ENCODE measurements at places on chromosomes 5 and 9.
A peak's percentile ranks its signal among the peaks of the same experiment; 100 is the strongest.

GRCh38 chr5:68740226-68740910 lies 353.4 kb upstream of the SLC30A5 start:
- DNase-seq: no peak

DNA sequence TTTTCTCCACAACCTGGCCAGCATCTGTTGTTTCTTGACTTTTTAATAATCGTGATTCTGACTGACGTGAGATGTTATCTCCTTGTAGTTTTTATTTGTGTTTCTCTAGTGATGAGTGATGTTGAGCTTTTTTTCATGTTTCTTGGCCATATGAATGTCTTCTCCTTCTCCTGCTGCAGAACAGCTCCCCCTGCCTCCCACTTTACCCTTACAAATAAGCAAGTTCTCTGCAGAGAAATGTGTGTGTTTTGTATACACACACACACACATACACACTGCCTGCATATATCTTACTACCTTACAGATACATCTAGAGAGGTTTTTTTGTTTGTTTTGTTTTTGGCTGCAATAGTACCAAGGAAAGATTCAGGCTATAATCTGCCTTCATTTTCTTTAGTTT lies 88.7 kb upstream of the PHF24 start:
- DNase-seq: peak; percentile 10

DNA sequence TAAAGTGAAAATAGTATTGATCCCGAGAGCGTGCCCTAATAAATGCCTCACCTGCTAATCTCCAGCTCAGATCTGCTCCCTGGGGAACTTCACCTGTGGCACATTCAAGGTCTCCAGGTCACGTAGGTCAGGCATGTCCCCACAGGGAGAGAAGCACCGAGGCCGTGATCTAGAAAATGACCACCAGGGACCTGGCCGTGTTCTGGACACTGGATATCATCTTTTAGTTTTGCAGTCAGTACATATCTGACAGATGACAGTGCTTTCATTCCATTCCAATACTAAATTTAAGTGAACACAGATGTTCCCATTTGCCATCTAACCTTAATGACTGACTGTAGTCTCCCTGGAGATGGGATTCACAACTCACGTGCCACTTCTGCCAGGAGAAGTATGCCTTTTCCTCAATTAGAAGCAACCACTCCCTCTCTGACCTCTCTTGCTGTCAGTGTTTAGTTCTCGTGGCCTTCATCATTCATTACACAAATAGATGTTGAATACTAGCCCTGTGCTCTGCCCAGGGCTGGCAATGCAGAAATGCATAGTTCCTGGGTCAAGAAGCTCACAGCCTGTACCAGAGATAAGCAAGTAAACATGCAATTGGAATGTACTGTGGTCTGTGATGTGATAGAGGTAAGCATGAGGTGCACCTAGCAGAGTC lies 276.5 kb downstream of the NTRK2 start:
- DNase-seq: no peak

DNA sequence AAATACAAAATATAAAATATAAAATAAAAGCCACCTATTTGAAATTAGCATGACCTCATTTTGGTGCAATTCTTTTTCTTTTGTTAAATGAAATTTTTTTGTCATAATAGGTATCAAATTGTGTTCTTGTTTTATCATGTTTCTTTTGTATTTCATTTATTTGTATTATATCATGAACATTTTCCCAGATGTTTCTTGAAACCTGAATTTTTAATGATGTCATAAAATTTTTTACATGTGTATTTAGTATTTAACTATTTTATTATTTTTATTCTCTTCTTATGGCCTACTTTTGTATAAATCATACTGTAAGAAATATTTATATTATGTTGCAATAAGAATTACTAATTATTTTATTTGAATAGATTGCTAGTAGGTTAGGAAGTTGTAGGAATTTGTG lies 361.7 kb downstream of the TMEM161B start:
- DNase-seq: no peak

- DNase-seq: peak; percentile 69
Measured at GRCh38 chr9:32581512-32582143, 8.7 kb upstream of the NDUFB6 start.

DNA sequence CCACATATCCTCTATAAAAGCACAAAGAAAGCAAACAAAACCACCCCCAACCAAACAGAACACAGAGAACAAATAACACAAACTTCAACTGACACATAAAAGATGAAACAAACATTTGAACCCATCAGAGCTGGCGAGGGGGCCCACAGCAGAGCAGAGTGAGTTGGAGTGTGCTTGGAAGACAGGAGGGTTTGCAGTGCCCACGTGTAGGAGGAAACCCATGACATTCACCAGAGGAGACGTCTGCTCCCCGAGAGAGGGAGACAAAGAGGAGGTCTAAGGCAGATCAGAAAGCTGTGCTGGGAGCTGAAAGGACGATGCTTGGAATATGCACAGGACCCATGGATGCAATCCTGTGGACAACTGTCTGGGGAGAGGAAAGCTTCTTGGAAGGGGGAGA lies 27.0 kb downstream of the MRPL36 start:
- DNase-seq: no peak

GRCh38 chr5:172692981-172693380 lies 51.9 kb downstream of the NEURL1B start:
- no peak for DNase-seq

GRCh38 chr9:114238472-114238871 lies 83.1 kb downstream of the COL27A1 start:
- no peak for DNase-seq

DNA sequence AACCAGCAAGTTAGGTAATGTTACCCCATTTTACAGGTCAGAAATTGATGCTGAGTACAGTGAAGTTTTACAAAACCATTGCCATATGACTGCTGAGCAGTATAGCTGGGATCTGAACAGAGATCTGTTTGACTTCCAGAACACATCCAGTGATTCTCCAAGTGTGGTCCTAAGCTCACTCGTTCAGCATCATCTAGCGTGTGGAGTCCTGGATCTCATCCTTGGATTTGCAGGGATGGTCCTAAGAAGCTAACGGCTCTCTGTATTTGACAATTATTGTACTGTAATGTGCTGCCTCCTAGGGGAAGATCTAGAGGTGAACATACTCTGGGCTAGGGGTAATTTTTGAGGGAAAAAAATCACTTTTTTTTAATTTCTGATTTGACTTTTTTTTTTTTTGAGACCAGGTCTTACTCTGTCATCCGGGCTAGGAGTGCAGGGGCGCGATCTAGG lies 1.4 kb downstream of the SLC26A2 start:
- DNase-seq: peak; percentile 50

- no peak for DNase-seq
Measured at GRCh38 chr9:126232461-126232860, 94.2 kb upstream of the MVB12B start.

DNA sequence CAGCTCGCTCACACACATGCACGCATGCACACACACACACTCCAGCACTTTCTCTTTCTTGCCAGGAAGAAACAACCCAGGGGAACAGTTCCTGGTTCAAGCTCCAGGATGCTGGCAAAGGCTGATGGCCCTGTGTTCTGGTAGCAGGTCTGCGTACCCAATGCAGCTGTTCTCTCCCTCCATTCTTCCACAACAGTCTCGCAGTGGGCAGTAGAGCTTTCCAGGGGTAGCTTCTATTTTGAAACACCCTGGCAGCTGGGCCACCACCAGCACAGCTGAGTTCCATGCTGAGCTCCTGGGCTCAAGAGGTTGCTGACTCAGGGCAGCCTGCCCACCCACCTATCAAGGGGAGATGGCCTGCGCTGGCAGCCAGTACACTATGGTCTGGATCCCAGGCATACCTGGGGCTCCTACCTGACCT lies 4.7 kb downstream of the VDAC1 start:
- no peak for DNase-seq

- DNase-seq: no peak
Measured at GRCh38 chr5:56825222-56825824, 10.0 kb downstream of the MAP3K1 start.

- DNase-seq: no peak
Measured at GRCh38 chr9:124829334-124829669, 24.0 kb upstream of the WDR38 start.

DNA sequence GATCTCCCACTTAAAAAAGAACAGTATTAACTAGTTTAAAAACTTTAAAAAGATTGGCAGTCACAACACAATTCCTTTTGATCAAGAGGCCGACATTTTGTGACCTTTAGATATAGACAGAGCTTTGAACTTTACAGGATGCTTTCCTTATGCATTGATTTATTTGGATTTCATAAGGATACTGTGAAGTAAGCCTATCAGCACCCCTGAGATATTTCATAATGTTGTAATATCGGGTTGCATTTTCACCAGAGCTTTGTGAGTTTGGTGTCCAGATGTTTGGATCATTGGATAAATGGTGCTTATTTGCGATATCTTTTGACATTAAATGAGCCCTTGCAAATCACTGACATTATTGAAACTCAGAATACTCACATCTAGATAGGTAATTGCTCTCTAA lies 7.7 kb downstream of the PALM2AKAP2 start:
- no peak for DNase-seq

All from Ammon's horn (tissue), 1 donor.